ENCODE measurements at places on chromosomes 4 and X.
A peak's percentile ranks its signal among the peaks of the same experiment; 100 is the strongest.

GRCh38 chrX:6225911-6226595, 2.6 kb downstream of the NLGN4X start:
- no peak for DNase-seq

DNA sequence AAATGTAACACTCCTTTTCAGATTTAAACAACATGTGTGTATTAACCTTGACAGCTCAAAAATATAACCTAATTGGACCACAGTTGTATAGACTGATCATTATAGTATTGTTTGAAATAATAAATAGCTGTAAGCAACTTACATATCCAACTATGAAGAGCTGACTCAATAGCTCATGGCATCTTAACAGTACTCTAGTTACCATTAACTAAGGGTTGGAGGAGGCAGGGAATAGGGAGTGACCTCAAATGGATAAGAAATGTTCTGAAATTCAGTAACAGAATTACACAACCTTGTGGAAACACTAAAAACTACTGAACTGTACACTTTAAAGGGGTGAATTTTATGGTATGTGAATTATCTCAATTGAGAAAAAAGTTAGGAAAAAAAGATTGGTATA, 136.5 kb upstream of the CPEB2 start:
- DNase-seq, result no peak

DNA sequence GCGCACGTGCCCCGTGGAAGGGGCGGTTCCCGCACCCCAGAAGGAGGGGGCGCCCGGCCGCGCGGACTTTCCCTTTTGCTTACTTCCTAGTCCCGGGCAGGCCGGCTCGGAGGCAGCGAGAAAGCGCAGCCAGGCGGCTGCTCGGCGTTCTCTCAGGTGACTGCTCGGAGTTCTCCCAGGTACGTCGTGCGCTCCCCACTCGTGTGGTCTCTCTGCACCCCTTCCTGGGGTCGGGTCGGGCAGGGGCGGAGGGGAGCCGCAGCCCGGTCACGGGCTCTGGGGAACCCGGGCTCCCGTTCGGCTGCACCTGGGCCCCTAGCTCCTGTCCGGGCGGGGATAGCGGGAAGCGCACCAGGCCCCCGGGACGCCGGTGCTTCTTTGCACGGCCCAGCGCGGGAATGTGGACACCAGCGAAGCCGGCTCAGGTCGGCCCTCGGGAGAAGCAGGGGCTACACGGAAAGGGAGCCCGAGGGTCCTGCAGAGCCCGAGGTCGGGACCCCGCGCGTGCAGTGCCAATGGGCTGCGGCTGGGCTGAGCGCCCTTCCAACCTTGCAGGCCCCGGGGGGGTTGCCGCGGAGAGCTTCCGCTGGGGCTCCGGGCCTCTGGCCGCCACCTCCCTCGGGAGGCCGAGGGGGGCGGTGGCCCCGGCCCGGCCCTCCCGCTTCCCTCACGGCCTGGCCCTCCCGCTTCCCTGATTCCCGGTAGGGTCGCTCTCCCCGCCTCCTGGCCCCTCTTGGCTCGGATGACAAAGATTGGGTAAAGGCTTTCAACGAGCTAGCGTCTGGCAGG, at the start of gene TLR2:
TLR2 (plus strand) TSS at position 99 of the 789 bp plus-strand sequence. CDS start 18,628 bp downstream, outside the sequence.
- peak; percentile 82 for DNase-seq

GRCh38 chr4:22593933-22594332, 78.1 kb upstream of the ADGRA3 start:
- DNase-seq, result no peak

DNA sequence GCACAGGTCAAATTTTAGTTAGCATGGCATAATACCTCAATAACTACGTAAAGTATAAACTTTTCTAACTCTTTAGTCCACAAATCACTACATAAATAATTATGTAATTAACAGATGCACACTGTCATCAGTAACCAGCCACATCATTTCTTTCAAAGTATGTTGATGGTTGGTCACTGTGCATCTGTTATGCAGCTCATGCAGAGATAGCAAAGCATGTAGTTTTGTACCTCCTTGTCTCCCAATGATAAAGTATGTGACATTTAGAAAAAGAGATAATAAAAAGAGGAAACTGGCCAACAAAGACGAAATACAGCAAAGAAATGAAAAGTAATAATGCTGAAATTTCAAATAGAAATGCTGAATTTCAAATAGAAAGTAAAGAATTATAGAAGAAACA, 2.9 kb downstream of the LAMTOR3 start:
- no peak for DNase-seq

DNA sequence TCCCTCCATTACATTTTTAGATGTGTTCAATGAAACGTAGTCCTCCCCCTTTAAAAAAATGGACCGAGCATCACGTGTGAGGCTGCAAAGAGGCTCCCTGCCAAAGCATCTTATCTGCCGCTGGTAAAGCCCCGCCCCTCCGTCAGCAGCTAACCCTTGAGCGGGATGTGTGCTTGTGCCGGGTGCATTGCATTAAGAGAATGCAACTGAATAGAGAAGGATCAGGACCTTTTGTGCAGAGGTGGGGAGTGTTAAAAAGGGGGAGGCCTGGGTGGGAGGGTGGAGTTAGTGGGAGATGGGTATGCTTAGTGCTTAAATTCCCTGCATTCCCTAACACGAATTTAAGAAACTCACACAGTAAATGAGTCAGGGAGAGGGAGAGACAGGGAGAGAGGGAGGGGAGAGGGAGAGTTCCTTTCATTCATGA, 66.0 kb downstream of the TBL1X start:
- peak; percentile 58 for DNase-seq

- no peak for DNase-seq
These were observed 20.6 kb downstream of the LYAR start for GRCh38 chr4:4269331-4269731.

DNA sequence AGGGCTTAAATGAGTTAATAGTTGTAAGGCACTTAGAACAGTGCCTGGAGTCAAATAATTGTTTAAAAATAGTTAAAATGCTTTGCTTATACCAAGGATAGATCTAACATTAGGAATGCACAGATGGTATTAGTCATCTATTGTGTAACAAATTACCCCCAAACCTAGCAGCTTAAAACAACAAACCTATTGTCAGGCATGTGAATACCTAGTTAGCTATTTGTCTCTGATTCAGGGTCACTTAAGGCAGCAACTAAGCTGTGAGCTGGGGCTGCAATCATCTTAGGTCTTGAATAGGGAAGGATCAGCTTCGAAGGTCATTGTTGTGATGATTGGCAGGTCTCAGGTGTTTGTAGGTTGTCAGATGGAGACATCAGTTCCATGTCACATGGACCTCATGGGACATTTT, 42.4 kb upstream of the AGA start:
- no peak for DNase-seq

DNA sequence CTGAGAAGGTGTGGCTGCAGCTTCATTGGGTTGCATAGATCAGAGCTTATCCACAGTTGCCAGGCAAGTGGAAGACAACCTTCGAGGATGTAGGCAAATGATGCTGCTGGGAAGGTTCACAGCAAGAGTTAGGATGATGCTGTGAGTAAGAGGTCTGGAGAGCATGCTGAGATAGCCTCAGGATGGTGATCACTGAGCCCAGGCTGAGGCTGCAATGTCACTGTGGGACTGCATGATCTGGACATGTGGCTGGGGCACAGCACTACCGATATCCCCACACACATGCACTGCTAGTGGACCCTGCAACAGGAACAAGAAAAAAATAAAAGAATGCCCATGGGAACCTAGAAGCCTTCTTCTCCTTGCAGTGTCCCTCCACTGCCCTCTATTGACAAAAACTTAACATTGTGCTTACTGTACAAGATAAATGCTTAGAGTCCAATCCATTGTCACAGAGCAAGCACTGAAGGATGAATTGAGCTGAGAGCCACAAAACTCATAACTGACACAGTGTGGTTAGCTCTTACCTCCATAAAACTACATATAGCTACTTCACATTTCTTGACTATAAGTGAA, 105.6 kb downstream of the CNKSR2 start:
- DNase-seq, result peak; percentile 23

GRCh38 chr4:104424989-104425388, 69.7 kb downstream of the CXXC4 start:
- no peak for DNase-seq

DNA sequence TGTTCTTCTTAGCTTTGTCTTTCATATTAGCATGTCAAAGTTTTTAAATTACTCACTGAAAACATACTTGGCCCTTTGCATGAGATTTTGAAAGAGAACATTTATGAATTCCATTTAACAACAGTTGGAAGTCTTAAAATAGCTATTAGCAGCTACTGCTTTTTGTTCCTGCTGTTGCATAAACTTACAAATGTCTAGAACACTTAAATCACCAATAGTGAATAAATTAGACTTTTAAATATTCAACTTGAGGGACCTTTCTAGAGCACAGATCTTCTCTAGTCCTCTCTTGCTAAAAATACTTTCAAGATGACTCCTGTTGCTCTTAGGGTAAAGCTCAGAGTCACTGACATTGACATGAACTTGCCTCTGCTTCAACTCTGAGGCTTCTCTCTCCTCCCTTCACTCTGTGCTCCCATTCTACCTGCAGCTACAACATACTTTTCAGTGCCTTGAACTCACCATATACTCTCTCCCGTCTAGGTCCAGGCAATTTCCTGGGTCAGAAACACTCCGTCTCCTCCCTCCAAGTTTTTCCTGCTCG, 15.8 kb upstream of the TXK start:
- DNase-seq, result no peak

DNA sequence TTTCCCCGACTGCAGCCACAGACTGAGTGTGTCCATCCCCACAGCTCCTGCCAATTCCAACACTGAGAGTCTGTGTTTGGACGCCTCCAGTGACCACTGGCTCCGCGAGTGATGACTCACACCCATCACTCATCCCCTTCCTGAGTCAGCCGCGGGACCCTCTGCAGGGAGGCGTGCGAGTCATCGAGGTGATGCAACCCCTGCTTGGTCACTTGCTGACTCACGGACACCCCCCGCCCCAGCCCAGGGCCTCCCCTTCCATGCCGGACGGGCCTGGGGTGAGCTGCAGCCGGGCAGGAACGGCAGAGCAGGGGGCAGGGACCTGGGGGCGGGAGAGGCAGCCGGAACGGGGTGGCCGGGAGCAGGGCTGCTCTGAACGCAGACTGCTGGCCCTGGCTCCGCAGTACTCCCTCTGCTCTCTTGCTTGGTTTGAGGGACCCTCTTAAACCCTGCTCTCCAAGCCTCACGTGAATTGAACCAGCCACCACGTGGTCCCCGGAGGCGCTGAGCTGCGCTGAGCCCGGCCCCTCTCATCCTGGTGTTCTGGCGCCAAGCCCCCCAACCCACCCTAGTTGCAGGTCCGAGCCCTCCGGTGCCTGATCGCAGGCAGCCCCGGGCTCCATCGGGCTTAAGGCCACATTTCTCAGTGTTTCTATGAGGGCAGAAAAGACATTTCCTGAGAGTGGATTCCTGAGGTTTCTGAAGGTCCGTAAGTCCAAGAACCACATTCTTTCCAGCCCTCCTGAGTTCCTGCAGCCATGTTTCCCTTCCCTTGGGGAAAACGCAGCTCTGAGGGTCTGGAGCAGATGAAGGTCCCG, 32.4 kb downstream of the FGFRL1 start:
- no peak for DNase-seq

DNA sequence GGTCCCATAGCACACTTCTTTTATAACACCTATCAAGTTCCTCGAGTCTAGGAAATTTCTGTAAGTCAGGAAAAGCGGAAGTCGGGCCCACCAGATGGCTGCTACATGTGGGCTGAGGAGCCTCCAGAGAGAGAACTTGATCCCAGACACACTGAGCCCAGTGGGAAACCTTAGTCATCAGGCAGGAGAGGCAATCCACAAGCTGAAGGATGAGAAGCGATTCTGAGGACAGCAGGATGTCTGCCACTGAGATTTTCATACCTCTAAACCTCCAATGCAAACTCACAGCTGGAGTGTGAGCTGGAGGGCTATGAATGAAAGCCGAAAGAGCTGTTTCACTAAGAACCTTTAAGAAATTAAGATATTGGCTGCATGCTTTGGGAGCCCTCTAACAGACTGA, 52.6 kb upstream of the PDHA1 start:
- DNase-seq, result no peak

- DNase-seq, result no peak
These were observed 120.3 kb upstream of the USP9X start for GRCh38 chrX:40964633-40965586.

DNA sequence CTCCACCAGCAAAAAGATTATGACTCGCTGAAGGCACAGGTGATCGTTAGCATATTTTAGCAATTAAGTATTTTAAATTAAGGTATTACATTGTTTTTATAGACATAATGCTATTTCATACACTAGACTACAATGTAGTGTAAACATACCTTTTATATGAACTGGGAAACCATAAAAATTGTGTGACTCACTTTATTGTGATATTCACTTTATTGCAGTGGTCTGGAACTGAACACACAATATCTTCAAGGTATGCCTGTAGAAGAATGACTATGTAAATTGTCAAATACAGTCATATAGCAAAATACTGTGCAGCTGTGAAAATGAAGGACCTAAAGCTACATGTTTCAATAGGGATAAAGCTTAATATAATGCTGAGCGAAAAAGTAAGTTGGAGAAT, 26.6 kb upstream of the MAML3 start:
- no peak for DNase-seq

DNA sequence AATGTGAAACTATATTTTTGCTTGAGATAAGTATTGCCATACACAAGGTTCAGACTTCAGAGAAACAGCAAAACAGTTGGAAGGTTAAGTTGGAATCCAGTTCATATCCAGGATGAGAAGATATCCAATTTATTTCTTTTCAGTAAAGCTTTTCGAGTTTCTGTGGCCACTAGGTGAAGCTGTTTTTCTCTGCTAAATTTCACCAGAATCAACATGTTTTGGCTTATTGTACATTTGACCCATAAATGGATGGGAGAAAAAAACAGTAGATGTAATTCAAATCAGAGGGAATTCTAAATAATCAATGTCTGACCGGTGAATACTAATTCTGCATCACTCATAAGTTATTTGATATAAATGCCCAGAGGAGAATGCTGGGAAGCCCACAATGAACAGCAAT, 9.1 kb upstream of the METTL14 start:
- no peak for DNase-seq

- no peak for DNase-seq
These were observed 47.4 kb downstream of the ASIC5 start for GRCh38 chr4:155818639-155819038.

DNA sequence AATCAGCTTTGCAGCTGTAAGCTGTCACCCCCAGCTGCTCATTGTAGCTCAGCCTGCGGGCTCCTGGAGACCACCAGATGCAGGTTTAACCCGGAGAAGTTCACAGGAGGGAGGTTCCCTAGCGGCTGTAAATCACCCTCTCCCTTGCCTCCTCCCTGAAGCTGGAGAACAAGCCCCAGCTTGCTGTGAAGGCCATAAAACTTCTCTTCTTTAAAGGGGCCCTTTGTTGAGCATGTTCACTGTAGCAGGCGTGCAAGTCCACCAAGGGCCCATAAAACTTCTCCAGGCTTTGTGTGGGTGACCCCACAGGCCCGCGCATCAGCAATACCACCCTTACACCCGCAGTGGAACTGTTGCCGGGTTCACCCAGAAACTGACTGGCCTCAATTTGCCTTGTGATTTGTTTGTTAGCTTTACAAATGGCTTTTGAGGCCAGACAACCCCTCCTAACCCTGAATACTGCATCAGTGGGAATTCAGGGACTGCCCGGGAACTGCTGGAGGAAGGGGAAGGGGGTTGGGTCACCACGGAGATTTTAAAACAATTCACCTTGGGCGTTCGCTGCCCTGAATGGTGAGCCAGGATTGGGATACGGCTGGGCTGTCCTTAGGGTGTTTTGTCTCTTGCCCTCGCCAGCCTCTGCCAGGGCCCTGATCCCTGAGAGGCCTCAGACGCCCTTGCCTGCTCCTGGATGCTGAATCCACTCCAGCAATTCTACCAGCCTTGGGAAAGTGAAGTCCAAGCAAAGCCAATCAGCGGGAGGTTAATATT, 49.5 kb upstream of the ATP6AP2 start:
- no peak for DNase-seq

GRCh38 chrX:115892787-115893671, 277.5 kb upstream of the AGTR2 start:
- DNase-seq, result peak; percentile 54
